ENCODE measurements at places on chromosomes 5 and 9.

- no peak for DNase-seq
Measured at GRCh38 chr5:54556141-54556540, 38.6 kb downstream of the SNX18 start.

GRCh38 chr9:23586906-23587305, 239.1 kb downstream of the ELAVL2 start:
- DNase-seq = peak; percentile 19

DNA sequence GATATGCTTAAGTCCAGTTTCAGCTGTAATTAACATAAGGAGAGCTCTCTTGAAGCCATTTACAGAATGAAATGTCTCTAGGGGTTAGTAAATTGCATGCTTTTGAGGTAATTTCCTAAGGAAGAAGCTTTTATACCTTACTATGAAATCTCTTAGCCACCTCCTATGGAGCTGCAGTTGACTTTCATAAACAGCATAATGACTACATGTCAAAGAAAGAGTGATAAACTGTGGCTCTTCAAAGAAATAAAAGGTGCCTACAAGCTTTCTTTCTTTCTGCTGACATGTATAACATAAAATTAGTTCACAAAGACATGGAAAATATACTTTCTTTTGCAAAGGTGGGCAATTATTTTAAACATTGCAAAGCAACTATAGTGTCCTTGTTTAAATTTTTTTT, 90.8 kb downstream of the TMEM167A start:
- no peak for DNase-seq

GRCh38 chr5:171093598-171093997, 215.4 kb upstream of the TLX3 start:
- DNase-seq = no peak

DNA sequence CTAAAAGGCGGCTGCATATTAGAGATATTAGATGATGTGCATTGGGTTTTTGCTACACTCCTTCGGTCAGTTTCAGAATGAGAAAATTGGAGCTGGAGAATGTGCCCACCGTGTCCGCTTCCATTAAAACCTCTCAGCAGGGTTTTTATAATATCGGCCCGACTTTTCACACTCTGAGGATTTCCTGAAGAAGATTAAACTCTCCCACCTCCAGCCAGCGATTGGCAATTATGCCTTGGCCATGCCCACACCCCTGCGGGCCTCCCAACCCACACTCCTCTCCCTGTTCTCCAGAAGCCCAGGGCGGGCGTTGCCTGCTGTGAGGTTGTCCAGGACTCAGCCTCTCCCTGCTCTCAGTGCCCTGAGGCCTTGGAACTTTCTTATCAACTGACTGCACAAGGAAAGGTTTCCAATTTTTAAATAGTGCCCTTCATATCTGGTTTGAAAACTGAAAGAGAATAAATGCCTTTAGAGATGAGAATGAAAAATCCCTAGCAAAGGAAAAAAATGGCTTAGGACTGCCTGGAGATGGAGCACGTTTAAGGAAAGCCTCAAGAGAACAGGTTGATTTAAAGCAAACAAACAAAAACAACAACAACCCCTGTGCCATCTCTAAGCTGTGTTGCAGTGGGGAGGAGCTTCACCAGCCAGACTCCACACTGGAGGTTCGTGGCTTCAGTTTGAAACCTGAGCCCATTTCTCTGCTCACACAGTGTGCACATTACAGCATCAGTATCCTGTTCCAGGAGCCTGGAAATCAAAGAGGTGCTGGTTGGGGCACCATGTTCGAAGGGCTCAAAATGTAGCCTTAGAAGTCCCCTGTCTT, 292.9 kb downstream of the NSG2 start:
- DNase-seq = no peak

DNA sequence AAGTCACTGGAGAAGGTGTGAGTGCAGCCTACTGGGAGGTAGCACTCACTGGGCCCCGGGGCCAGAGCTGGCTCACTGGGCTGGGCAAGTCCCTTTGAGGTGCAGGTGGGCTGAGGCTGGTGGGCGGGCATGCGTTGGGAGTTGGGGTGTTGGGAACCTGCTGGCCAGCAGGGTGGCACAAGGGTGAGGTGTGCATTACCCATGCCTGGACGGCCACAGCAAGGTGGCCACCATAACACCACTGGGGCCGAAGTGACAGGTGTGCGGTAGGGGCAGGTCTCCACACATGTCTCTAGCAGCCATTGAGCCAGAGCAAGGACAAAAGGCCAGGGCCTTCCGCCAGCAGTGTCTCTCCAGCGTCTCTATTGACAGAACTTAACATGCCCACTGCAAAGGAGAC, 22.6 kb downstream of the PRRT1B start:
- no peak for DNase-seq

DNA sequence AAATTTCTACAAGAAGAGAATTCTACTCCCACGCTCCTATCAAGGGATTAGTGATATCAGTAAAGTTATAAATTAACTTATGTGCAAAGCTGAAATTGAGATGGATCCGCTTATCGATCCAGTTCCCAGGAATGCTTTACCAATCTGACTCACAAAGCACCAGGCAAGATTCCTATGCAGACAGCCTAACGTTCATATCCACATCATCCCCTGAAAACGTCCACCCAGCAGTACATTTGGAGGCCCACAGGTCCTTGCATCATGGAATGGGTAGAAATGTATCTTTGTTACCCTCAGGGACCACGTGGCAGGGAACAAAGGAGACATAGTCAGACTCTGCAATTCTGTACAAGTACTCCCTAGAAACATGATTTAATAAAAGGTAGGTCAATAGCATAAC, 147.4 kb downstream of the ESM1 start:
- no peak for DNase-seq

- no peak for DNase-seq
Measured at GRCh38 chr5:154627698-154628678, 127.2 kb upstream of the LARP1 start.

Measured in bone marrow (tissue), 2 donors.